ENCODE measurements at places on chromosomes 12 and 14. TPM values are rescaled to one million over a fixed set of nuclear protein-coding genes. Genes with fewer than 3 reads are reported as not detected.

The ZNF385A gene
- 0.70 TPM for total RNA-seq

The FOXN4 gene
- total RNA-seq = not detected

The ALDH1L2 gene
- 0.52 TPM for total RNA-seq

The RTL1 gene
- not detected for total RNA-seq

The DRAM1 gene
- 2.4 TPM for total RNA-seq

The PZP gene
- total RNA-seq = not detected

The LYZ gene
- total RNA-seq = 0.89 TPM

The FAM90A1 gene
- 0.36 TPM for total RNA-seq

The RD3L gene
- not detected for total RNA-seq

The PMEL gene
- total RNA-seq = 0.25 TPM

The FSCB gene
- not detected for total RNA-seq

The UNG gene
- 79.9 TPM for total RNA-seq

The TPPP2 gene
- not detected for total RNA-seq

The TMEM121 gene
- total RNA-seq = 4.1 TPM

The PLXNC1 gene
- total RNA-seq = 25.3 TPM

The KRT77 gene
- not detected for total RNA-seq

The INSM2 gene
- not detected for total RNA-seq

The SINHCAF gene
- 107 TPM for total RNA-seq

The GYS2 gene
- 0.23 TPM for total RNA-seq

The CBLN3 gene
- 5.5 TPM for total RNA-seq

The TDRD9 gene
- total RNA-seq = 0.05 TPM

The ALX1 gene
- not detected for total RNA-seq

The ERH gene
- 350 TPM for total RNA-seq

The FICD gene
- 10.2 TPM for total RNA-seq

The RHEBL1 gene
- total RNA-seq = 6.5 TPM

The GAS2L3 gene
- 5.0 TPM for total RNA-seq

The DIO3 gene
- total RNA-seq = not detected

The LIMA1 gene
- 85.7 TPM for total RNA-seq

The SLIRP gene
- total RNA-seq = 72.8 TPM

The HSP90B1 gene
- 465 TPM for total RNA-seq

Measured in T-helper 2 cell treated with Interferon-gamma antibody and Interleukin-4, amounts not matched to agents 100 ng/mL and 5 ng/mL, for 36 hours (primary cell).